Urinary bladder (tissue), 4 donors: ENCODE measurements at places on chromosomes 16 and 17. TPM values are rescaled to one million over a fixed set of nuclear protein-coding genes. Genes with fewer than 3 reads are reported as not detected.

- DNase-seq, result no peak
These were observed 39.2 kb downstream of the FTO start for GRCh38 chr16:53743149-53743566.

- no peak for DNase-seq
These were observed 21.6 kb upstream of the ENDOV start for GRCh38 chr17:80393241-80393890.

DNA sequence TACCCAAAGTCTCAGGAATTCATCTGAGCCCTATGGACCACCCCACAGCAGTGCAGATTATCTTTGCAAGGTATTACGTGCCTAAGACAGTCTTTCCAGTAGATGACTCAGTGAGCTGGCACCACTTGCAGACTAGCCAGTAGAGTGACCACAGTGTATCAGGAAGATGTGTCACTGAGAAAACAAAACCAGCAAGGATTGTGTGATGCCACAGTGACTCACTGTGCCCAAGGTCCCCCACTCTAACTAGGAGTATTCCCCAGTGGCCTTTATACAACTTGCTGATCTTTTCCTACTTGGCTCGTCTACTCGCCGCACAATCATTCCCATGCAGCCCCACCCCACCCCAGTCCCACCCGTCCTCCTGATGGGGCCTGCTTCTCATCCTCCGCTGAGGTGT is 26.8 kb upstream of the PRKCA start:
- no peak for DNase-seq

DNA sequence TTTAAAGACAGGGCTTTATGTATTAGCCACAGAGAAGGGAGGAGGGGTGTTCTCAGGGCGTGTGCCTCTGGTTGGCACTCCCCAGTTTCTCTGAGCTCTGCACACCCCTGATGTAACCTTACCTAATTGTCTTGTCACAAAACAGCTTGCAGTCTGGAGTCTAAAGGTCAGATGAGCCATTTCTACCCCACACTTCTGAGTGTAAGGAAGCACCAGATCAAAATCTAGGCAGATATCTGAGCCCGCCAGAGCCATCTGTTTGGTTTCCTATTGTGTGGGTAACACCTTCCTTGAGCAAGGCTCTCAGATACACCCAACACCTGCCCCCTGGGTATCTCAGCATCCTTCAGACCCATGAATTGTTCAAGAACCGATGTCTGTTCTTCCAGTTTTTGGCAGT is 15.5 kb downstream of the CDH1 start:
- no peak for DNase-seq

- DNase-seq, result no peak
These were observed 40.2 kb upstream of the BPTF start for GRCh38 chr17:67785122-67785477.

DNA sequence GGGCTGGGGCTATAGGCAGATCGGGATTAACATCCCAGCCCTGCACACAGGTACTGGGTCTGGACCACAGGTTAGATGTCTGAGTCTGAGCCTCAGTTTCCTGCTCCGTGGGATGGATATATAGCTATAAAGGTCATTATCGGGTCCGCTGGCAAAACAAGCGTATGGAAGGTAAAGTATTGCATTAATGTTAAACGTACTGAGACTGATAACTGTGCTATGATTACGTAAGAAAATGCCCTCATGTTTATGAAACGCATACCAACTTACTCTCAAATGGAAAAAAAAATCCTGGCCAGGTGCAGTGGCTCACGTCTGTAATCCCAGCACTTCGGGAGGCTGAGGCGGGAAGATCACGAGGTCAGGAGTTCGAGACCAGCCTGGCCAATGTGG is 135.2 kb downstream of the CCDC182 start:
- no peak for DNase-seq

DNA sequence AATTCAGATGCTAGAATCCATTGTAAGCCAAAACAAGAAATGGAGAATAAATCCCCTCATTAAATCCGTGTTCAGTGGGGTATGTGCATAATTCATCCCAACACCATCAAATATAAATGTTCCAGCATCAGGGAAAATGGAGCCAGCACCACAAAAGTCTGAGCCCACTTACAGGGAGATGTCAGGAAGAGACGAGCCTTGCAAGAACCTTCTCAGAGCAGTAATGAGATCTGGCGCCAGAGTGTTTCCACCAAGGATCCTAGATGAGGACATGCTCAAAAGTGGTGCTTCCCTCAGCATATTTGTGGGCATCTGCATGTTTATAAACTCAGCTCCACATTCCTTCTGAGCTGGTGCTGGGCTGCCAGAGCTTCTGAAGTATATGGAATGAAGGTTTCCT is 541.9 kb upstream of the C16orf82 start:
- DNase-seq, result no peak

DNA sequence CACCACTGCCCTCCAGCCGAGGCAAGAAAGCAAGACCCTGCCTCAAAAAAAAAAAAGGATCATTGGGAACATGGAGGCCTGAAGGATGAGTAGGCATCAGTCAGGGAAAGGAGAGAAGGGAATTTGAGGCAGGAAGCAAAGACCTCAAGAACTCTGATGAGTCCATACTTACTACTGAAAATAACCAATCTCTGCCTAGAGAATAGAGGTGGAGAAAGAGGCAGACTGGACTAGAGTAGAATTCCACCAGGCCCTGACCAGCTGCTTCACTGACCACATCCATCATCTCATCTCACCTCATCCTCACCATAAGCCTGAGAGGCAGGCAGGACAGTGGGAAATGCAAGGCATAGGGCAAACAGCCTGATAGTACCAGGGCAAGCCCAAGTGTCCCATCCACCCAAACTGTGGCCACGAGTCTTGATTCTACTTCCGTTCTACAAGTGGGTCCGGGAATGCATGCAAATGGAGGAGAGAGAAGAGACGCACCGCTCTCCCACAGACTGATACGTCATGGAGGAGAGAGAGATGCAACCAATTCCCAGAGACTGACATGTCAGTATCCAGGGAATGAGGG is 17.1 kb downstream of the ANKRD11 start:
- DNase-seq, result no peak

- DNase-seq, result no peak
These were observed 41.8 kb downstream of the IL4R start for GRCh38 chr16:27355610-27356009.

DNA sequence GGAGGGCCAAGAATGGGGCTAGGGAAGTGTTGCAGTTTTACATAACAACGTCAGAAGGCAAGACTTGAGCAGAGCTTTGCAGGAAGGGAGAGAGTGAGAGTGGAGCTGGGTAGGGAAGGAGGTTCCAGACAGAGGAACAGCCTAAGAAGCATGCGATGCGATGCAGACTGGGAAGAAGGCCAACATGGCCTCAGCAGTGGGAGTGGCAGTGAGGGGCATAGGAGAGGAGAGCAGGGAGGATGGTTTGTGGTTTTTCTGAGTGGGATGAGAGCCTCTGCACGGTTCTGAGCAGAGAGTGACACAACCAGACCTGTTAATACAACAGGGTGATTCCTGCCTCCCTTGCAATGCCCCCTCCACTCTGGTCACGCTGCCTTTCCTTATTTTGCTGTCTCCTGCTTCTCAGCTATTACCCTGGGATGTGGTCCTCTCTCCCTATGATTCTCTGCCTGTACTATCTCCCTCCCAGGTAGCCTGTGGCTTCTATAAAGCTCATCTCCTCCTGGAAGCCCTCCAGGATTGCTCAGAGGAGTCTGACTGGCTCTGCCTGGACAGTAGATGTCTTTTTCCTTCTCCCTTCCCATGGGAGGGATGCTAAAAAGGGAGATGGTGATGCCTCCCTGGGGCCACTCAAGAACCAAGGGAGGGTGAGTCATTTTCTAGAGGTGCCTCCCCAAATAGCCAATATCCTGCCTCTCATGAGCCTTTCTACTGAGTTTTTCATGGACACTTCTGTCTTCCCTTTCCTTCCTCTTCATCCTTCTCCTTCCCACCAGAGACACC is 38.7 kb upstream of the NGFR start:
- DNase-seq, result peak; percentile 51

- no peak for DNase-seq
These were observed 2.6 kb downstream of the WNT9B start for GRCh38 chr17:46853896-46854444.

DNA sequence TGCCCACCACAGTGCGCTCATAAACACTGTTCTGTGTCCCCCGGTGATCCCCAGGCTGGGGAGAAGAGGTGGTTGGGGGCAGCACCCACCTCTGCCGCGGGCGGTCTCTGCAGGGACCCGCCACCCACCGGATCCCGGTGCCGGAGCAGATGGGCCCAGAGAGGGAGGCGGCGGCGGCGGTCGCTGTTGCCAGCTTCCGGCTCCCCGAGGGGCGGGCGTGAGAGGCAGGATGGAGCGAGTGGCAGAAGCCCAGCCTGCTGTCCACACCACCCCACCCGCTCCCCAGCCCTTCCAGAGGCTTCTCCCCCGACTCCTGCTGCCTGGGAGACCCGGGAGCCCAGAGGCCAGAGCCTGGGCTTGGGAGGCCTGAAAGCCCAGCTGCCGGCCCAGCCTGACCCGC is 142.6 kb upstream of the CIBAR2 start:
- no peak for DNase-seq

- DNase-seq, result no peak
These were observed 1.0 kb downstream of the SLC16A6 start for GRCh38 chr17:68289936-68290267.

DNA sequence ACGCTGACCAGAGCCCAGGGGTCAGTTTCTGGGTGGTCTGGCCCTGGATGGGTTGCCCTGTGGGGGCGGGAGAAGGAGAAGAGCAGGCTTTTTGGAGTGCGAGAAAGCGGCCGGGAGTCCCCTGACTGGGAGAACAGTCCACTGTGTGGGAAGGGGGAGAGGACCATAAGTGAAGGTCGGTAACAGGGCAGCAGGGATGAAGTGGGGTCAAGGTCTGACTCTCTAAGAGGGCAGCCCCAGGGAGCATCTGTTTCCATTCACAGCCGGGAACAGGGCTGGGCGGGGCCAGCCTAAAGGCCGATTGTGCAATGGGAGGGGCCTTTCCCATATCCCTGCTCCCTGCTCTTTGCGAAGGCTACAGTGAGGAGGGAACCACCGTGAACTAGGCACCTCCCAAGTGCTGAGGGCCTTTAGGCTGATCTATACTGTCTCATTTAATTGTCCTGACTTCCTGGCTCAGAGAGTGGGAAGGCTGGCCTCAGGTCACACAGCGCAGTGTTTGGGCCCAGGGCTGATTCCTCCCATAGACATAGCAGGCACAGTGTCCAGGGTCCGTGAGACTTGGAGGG is 10.4 kb upstream of the WFDC1 start:
- DNase-seq, result no peak

Gene MPP2
- 3.7 TPM for total RNA-seq

Gene SLC5A10
- not detected for total RNA-seq

Gene NAGS
- 0.90 TPM for total RNA-seq

Gene HID1
- total RNA-seq, result 5.7 TPM

Gene ZDHHC1
- 3.8 TPM for total RNA-seq

Gene KRT36
- not detected for total RNA-seq

Gene FAM20A
- 6.1 TPM for total RNA-seq
